Activated CD4-positive, alpha-beta T cell treated with anti-CD3 and anti-CD28 coated beads, Interleukin-2, amount 50 U/mL, for 16 hours (primary cell): ENCODE measurements at places on chromosomes 1 and 21.
A peak's percentile ranks its signal among the peaks of the same experiment; 100 is the strongest.

DNA sequence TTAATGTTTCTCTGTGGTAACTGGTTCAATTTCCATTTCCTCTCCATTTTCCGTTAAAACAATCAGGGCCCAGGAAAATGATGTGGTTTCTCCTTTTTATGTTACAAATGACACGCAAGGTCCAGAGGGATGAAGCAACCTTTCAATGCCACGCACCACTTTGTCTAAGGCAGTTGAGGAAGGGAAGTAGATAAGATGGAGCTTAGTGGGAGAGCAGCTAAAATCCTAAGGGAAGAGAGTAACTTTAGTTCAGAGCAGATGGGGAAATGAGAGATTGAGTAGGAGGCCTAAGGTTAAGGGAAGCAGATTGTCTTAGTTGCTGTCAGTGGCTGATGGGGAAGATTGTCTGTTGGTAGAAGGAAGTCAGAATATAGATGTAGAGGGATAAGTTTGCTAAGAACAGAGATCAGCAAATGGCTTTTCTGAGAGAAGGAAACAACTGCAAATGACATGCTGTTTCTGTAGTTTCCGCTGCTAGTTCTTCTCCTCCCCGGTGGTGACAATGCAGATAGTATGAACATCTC, 660 bp downstream of the CD1C start:
- DNase-seq = no peak

DNA sequence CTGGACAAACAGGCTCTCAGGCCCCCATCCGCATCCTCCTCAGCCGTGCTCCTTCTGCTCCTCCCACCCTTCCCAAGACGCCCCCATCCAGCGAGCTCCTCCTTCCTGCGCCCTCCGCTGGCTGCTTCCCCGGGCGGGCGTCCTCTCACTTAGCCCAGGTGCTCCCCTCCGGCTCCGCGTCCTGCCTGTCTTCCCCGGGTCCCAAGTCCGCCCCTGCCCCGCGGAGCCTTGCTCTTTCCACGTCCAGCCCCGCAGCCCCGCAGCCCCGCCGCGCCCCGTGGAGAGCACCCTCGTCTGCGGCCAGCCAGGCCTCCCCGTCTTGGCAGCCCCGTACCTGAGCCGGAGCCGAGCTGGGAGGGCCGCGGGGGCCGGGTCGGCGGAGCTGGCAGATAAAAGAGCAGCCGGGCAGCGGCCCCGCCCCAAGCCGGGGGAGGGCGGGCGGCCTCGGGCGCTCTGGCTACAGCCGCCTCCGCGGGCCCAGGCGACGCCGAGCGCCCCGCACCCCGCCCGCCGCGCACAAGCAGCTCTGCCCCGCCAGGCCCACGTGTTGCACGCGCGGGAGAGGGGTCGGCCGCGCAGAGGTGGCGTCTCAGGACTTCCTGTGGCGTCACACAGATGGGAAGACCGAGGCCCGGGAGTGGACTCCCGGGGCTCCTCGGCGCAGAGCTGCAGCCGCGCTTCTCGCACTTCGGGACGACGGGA, at the start of gene PAQR7:
Gene PAQR7, minus strand, starts transcription at position 555 of the 702 bp plus-strand sequence. CDS start 11,869 bp downstream, outside the sequence.
- peak; percentile 47 for DNase-seq

DNA sequence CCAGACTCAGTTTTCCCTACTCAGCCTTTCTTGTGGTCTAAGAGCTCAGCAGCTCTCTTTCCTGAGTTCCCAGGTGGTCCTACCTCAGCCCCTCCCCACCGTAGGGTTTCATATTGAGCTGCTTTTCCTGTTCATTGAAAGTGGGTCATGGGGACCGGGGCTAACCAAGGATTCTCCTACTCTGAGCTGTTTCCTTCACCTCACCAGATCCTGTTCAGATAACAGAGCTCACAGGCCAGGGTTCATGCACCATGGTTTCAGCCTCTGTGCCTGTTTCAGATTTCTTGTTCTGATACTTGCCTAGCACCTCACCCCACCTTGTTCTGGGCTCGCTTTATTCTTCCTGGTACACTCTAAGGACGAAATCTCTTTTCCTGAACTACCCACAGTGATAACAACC, 8.5 kb downstream of the UBQLN4 start:
- peak; percentile 54 for DNase-seq

- DNase-seq = no peak
Measured at GRCh38 chr1:54109129-54110090, 43.4 kb downstream of the CDCP2 start.

GRCh38 chr1:15507278-15507677, 16.7 kb downstream of the CASP9 start:
- no peak for DNase-seq

DNA sequence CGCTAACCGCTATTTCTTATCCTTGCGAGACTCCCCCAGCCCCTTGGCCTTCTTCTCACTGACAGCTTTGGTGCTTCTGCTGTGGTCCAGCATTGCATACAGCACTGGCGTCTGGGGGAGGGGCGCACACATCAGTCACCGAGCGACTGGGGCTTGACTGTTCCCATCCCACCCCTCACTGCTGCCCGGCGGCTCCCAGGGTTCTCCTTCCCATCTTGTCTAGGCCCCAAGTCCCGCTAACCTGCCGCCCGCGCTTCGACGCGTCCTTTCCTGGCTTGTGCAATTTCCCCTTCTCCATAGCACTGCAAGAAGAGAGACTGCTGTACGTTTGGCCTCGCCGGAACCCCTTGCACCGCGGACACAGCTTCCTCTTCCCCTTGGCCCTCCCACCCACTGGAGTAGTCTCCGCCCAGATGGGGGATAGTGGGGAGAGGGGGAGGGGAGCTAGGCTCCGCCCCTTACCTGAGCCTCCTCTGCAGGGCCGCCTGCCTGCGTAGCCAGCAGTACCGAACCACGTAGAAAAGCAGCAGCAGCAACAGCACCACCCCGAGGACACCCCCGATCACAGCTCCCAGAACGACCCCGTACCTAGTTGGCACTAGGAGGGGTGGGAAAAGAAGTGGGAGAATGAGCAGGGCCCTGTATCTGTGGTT, 3.8 kb downstream of the MPZ start:
- DNase-seq = peak; percentile 89

- DNase-seq = no peak
Measured at GRCh38 chr1:206102292-206102936, 14.8 kb downstream of the AVPR1B start.
